AG08395 (cell line): ENCODE measurements at places on chromosomes 13 and 19.

DNA sequence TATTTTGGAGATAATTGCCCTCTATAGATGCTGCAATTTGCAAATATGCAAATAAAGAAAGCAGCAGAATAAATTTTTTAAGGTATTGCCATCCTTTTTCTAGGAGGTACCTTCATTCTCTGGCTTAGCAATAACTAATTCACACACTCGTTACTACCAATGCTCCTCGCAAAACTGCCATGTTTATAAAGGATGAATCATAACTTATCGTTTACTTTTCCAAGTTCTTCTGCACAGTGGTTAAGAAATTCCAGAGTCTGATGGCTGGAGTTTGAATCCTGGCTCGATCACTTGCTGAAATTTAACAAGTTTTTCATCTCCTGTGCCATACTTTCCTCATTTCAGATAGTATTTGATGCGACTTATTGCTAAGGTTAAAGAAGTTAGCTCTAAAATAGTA lies 708.6 kb upstream of the KLHL1 start:
- no peak for DNase-seq

DNA sequence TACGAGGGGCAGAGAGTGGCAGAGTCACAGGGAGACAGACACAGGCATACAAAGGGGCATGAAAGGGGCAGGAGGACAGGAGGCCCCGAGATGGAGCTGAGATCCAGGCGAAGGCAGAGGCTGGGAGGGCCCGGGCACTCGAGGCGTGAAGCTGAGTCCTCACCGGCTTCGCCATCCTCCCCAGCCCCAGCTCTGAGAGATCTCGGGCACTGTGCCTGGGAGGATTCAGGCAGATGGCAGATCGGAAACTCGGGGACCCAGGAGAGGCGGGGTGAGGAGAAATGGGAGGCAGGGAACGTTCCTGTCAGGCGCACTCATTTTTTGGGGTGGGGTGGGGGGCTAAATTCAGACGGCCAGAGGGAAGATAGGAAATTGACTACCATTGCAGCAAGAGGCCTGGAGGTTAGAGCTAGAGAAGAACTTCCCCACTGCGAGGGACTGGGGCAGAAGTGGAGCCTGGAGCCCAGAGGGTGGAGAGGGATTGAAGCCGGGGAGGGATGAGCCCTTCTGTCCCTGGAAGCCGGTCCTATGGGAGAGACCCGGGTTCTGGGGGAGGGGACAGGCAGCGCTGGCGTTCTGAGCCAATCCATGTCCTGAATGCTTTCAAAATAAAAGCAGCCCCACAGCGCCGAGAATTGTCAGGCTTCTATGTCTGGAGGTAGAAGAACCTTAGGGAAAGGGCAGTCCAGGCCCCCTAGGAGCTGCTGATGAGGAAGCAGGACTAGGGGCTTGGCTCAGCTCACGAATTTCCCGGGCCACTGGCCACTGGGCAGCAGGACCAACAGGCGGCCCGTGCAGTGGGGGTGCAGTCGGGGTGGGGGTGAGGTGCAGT lies 12.6 kb downstream of the LRRC4B start:
- no peak for DNase-seq

DNA sequence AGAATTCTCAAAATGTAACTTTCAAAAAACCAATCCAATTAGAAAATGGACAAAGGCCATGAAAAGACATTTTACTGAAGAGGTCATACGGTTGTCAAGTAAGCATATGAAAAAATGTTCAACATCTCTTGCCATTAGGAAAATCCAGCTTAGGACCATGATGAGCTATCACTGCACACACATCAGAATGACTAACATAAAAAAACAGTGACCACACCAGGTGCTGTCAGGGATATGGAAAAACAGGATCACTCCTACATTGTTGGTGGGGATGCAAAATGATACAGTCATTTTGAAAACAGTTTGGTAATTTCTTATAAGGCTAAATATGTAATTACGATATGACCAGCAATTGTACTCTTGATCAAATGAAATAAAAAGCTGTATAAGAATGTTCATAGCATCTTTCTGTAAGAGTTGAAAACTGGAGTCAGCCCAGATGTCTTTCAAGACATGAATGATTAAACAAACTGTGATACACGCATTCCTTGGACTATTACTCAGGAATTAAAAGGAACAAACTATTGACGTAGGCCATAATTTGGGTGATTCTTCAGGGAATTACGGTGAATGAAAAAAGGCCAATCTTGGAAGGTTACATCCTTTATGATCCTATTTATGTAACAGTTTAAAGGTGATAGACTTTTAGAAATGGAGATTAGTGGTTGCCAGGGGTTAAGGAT lies 26.9 kb upstream of the RCBTB2 start:
- DNase-seq = no peak

DNA sequence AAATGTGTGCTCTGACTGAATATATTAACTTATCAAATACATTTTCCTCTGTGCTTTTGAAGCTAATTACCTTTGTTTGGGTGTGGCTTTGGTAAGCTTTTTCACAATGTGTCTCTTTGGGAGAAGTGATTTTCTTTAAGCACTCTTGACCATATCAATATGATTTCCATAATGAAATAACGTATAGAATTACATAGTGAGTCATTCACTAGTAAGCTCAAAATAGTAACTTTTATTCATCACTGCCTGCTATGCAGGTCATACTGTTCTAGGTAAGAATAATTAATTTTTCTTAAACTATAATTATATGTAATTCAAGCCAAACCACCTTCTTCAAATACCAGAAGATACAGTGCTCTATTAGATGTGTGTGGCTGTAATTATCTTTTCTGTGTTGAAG lies 480.7 kb downstream of the MYO16 start:
- no peak for DNase-seq

DNA sequence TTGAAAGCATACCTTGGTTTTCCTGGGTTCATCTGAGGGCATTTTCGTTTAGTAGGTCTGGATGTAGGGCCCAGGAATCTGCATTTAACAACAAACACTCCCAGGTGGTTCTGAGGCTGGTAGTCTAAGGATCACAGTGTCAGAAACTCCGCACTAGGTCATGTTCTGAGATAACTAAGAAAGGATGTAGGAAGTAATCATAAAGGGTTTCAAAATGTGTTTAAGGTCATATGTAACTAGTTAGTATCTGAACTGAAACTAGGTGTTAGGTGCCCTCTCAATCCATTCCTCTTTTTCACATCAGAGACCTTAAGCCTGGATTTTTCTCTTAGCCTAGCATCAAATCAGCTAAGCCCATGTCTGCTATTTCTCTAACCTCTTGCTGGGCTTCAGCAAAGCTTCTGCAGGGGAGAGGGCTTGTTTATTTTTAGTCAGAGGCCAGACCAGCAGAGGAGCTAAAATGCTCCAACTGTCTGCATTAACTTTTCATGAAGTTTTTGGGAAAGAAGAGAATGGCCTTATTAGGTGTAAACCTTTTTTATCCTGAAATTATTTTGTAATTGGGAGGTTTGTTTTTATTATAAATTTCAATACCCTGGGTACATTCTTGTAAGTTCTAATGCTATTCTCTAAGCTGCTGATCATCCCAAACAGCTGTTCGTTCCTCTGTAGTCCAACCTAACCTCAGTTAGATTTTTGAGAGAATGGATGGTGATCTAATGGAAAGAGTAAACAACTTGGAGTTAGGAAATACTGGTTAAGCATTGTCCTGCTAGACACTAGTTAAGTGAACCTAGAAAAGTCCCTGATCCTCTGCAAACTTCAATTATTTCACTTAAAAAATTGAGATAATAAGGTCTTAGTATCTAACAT lies 262.8 kb upstream of the RFC3 start:
- no peak for DNase-seq

DNA sequence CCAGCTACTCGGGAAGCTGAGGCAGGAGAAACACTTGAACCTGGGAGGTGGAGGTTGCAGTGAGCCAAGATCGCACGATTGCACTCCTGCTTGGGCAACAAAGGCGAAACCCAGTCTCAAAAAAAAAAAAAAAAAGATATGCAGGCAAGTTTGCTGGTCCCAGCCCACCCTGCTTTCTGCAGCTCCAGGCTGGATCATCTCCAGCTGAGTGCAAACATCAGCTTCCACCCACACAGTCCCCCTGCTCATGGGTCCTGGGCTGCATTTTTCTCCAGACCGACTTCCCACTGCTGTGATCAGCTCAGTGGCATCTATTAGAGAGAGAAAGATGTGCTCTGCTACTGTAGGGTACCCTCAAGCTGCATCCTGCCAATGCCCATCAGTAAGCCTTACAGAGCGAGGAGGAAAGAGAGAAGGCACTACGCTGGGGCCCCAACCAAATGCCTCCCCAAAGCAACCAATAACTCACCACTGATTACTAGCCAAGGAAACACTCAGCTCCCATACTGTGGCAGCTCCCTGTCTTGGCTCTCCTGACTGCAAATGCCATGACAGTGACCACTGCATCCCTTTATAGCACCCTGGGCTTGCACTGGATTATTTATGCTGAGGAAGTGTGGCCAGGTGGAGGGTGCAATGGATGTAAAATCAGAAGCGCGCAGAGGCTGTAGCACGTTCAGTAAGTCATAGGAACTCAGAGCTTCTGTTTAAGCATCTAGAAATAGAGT lies 170.9 kb upstream of the ZNF507 start:
- no peak for DNase-seq

DNA sequence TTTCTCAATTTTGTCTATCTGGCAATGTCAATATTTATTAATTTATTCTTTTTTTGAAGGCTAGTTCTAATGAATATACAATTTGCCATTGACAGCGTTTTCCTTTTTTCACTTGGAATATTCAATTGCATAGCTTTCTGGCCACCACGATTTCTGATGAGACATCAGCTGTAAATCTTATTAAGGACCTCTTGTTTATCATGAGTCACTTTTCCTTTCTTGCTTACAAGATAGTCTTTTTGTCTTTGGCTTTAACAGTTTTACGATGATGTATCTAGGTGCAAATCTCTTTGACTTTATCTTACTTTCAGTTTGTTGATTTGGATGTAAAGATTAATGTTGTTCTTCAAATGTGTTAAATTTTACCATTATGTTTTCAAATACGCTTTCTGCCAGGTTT lies 991.6 kb upstream of the SLC10A2 start:
- DNase-seq = no peak

DNA sequence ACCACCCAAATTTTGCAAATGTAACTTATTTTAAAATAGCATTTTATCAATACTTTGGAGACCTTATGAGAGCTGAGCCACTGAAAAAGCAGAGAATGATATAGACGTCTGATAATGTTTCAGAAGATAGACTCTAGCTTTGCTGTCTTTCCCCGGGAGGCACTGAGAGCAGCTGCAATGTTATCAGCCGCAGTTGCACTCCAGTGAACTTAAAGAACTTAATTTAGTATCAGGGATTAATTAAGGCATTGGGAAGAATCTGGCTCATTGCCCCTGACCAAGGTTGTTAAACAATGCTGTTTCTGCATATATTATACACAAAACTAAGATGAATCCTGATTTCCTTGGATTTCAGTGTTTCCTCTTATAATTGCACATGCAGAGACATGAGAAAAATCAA lies 75.7 kb upstream of the SGCG start:
- DNase-seq = no peak
